Chondrocyte (in vitro differentiated cells): ENCODE measurements at places on chromosomes 6 and 20.

DNA sequence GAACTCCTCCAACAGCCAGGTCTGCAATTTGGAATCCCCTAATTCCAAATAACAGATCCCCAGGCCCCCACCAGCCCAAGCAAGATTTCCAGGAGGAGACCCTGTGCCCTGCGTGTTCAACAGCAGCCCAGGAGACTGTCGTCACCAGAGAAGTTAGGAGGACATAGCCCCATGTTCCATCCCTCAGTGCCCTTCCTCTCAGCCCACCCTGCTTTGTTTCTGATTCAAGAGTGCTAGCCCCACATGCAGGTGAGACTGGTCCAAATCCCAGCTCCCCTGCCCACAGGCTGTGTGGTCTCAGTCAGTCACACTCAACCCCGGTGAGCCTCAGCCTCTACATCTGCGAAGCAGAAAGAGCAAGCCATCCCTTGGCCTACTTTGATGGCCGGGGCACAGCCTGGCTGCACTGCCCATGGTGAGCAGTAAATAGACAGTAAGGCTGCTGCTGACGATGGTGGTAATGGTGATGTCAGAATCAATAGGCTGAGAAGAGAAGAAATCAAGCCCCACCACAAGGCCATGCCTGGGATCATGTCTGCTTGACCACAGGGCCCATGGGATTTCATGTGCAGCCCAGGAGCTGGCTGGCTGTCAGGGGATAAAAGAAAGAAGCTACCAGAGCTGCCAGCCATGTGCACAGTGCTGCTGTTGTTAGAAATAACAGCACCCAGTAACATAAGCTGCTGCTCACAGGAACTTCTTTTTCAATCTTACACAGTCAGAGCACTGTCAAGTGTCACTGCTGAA lies 51.5 kb upstream of the NXT1 start:
- no peaks in the 10 kb centered on the region for H3K4me1 ChIP-seq
- no peak for DNase-seq
- peaks cover 27% of the 10 kb centered on the region for H3K27me3 ChIP-seq
- no peaks in the 10 kb centered on the region for H3K36me3 ChIP-seq
- H3K4me3 ChIP-seq, result no peak overlapping the region

DNA sequence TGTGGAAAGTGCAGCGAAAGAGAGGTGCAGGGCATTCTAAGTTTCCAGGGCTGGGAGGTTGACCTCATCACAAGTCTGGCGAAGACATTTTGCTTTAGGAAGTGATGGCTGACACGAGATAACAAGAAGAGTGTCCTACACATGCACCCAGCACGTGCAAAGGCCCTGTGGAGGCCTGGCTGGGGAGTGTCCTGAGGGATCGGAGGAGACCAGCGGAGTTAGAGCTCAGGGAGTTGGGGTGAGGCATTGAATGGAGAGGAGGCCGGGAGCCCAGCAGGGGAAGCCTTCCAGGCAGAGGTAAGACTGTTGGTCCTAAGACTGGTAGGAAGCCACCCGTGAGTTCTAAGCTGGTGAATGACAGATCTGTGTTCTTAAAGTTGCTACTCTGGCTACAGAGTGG lies 58.4 kb downstream of the PPP1R14C start:
- no peak overlapping the region for H3K4me3 ChIP-seq
- H3K4me1 ChIP-seq, result peaks cover 16% of the 10 kb centered on the region
- no peaks in the 10 kb centered on the region for H3K36me3 ChIP-seq

- no peak for DNase-seq
- peaks cover 15% of the 10 kb centered on the region for H3K27me3 ChIP-seq
- H3K4me3 ChIP-seq, result no peak overlapping the region
- no peak overlapping the region for H3K27ac ChIP-seq
- H3K36me3 ChIP-seq, result no peaks in the 10 kb centered on the region
These were observed 127.5 kb upstream of the ESR1 start for GRCh38 chr6:151679941-151680340.

DNA sequence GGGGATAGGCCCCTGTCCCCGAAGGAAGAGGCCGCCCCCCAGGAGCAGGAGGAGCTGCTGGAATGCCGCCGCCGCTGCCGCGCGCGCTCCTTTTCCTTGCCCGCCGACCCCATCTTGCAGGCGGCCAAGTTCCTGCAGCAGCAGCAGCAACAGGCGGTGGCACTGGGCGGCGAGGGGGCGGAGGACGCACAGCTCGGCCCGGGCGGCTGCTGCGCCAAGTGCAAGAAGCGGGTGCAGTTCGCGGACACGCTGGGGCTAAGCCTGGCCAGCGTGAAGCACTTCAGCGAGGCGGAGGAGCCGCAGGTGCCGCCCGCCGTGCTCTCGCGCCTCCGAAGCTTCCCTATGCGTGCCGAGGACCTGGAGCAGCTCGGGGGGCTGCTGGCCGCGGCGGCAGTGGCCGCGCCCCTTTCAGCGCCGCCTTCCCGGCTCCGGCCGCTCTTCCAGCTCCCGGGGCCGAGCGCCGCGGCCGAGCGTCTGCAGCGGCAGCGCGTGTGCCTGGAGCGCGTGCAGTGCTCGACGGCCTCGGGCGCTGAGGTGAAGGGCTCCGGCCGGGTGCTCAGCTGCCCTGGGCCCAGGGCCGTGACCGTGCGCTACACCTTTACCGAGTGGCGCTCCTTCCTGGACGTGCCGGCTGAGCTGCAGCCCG lies 630 bp downstream of the PPP1R3G start:
- H3K27ac ChIP-seq, result no peak overlapping the region
- H3K36me3 ChIP-seq, result peaks cover 2% of the 10 kb centered on the region
- DNase-seq, result no peak
- H3K27me3 ChIP-seq, result no peaks in the 10 kb centered on the region

- H3K4me3 ChIP-seq, result no peak overlapping the region
- H3K27ac ChIP-seq, result no peak overlapping the region
- H3K4me1 ChIP-seq, result no peaks in the 10 kb centered on the region
- peaks cover 1% of the 10 kb centered on the region for H3K27me3 ChIP-seq
These were observed 131.6 kb downstream of the RFX6 start for GRCh38 chr6:117008618-117009017.

GRCh38 chr20:47700327-47700726 lies 85.0 kb downstream of the SULF2 start:
- no peaks in the 10 kb centered on the region for H3K27me3 ChIP-seq
- H3K27ac ChIP-seq, result no peak overlapping the region
- H3K4me3 ChIP-seq, result no peak overlapping the region
- peaks cover 6% of the 10 kb centered on the region for H3K36me3 ChIP-seq
- peaks cover 31% of the 10 kb centered on the region for H3K4me1 ChIP-seq

DNA sequence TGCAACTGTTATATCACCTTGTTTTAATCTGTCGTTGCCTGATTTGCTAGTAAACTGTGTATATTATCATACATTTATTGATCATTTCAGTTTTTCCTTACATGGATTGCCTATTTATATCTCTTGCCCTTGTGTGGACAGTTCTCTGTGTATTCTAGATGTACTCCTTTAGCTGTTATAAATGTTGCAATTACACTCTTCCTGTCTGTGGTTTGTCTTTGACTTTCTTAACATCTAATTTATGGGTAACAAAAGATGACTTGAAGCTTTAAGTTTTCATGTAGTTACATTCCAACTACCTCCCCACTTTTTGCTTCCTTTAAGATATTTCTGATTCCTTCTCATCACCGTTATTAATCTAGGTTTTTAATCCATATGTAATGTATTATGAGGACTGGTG lies 22.6 kb downstream of the PLCB1 start:
- no peaks in the 10 kb centered on the region for H3K27me3 ChIP-seq
- peaks cover 72% of the 10 kb centered on the region for H3K4me1 ChIP-seq
- no peaks in the 10 kb centered on the region for H3K36me3 ChIP-seq
- H3K4me3 ChIP-seq, result no peak overlapping the region

DNA sequence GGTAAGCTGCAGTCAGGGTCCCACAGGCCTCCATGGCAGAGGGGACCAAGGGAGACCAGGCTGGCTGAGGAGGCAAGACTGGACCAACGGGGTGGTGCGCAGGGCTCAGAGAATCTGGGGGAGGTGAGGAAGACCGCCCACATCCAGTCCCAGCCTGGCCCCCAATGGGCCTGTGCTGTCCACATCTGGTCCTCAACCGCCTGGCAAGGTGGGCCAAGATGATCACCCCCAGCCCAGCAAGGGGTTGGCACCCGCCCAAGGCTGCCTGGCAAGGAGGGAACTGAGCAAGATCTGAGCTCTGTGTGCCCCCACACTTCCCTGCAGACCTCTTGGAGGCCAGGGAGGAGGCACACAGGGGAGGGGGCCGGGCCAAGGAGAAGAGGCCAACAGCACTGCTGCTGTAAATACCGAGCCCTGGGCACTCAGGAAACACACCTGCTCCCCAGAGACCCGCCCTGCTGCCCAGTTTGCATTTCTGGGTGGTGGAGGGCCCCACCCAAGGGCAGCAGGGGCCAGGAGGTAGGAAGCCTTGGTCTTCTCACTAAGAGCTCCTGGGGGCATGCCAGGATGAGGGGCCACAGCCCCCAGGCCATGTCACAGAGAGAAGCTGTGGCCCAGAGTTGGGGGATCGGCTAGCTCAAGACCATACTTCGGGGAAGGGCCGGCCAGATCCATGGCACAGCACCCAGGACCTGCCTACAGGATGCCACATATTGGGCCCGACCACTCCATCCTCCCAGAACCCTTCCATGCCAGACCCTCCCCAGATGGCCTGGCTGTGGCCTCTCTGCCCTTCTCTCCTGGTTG lies 109.6 kb downstream of the ASXL1 start:
- peaks cover 4% of the 10 kb centered on the region for H3K36me3 ChIP-seq
- no peak overlapping the region for H3K4me3 ChIP-seq
- peak; percentile 90 for DNase-seq
- peak overlapping the region; percentile 70 for H3K27ac ChIP-seq
- no peaks in the 10 kb centered on the region for H3K27me3 ChIP-seq

- no peak overlapping the region for H3K4me3 ChIP-seq
- H3K27me3 ChIP-seq, result peaks cover 78% of the 10 kb centered on the region
- no peaks in the 10 kb centered on the region for H3K4me1 ChIP-seq
These were observed 10.9 kb upstream of the GLP1R start for GRCh38 chr6:39037707-39038106.

DNA sequence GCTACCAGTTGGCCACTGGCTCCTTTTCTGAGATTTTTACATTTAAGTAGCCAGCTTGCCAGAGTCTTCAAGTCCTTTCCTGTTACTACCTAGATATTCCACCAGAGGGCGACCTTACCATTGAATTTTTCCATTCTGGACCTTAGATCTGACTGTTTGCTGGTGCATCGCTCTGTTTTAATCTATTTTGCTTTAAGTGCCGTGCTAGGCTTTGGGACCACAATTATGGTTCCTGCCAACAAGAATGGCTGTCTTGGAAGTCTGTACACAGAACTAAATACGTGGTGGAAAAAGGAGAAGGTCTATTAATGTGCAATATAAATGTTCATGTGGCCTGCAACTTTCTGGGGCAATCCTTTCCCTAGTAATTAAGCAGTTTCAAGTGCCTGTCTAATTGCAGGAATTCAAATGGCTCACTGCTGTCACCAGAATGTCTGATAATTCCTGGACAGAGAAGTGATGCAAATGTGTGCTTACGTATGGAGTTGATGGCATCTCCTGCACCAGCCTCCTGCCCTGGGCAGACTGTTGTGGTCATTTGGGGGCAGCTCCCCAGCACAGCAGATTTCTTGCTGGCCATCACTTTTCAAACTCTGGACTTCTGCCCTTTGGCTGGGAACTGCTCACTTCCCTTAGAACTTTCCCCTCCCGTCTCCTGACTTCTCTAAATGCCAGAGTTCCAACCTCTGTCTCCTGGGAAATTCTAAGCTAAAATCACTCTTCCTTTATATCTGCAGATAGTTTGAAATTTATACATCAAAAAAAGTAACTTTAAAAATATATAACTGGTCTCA lies 5.6 kb upstream of the HLA-DOA start:
- H3K4me1 ChIP-seq, result no peaks in the 10 kb centered on the region
- DNase-seq, result no peak
- no peak overlapping the region for H3K27ac ChIP-seq
- H3K4me3 ChIP-seq, result no peak overlapping the region
- peaks cover 73% of the 10 kb centered on the region for H3K27me3 ChIP-seq
- peaks cover 2% of the 10 kb centered on the region for H3K36me3 ChIP-seq

DNA sequence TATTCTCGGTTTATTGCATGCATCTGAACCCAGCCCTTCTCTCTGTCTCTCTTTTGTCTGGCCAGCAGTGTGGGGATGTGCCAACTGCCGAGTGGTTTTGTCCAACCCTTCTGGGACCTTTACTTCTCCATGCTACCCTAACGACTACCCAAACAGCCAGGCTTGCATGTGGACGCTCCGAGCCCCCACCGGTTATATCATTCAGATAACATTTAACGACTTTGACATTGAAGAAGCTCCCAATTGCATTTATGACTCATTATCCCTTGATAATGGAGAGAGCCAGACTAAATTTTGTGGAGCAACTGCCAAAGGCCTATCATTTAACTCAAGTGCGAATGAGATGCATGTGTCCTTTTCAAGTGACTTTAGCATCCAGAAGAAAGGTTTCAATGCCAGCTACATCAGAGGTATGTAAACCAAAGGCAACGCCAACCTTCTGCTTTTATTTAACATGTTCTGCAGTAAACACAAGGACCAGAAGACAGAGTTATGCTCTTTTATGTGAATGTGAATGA lies 65.8 kb downstream of the ADGRG6 start:
- H3K36me3 ChIP-seq, result no peaks in the 10 kb centered on the region
- no peak for DNase-seq
- no peak overlapping the region for H3K27ac ChIP-seq
- H3K4me3 ChIP-seq, result no peak overlapping the region

- H3K4me1 ChIP-seq, result no peaks in the 10 kb centered on the region
- no peak overlapping the region for H3K4me3 ChIP-seq
- no peak overlapping the region for H3K27ac ChIP-seq
- DNase-seq, result no peak
- H3K36me3 ChIP-seq, result peaks cover 2% of the 10 kb centered on the region
- H3K27me3 ChIP-seq, result no peaks in the 10 kb centered on the region
These were observed 48.3 kb downstream of the ECT2L start for GRCh38 chr6:138844192-138844591.

- H3K4me3 ChIP-seq, result no peak overlapping the region
- H3K27me3 ChIP-seq, result peaks cover 24% of the 10 kb centered on the region
- H3K4me1 ChIP-seq, result no peaks in the 10 kb centered on the region
- H3K36me3 ChIP-seq, result no peaks in the 10 kb centered on the region
- DNase-seq, result no peak
These were observed 8.8 kb downstream of the DEFB129 start for GRCh38 chr20:235891-236290.

DNA sequence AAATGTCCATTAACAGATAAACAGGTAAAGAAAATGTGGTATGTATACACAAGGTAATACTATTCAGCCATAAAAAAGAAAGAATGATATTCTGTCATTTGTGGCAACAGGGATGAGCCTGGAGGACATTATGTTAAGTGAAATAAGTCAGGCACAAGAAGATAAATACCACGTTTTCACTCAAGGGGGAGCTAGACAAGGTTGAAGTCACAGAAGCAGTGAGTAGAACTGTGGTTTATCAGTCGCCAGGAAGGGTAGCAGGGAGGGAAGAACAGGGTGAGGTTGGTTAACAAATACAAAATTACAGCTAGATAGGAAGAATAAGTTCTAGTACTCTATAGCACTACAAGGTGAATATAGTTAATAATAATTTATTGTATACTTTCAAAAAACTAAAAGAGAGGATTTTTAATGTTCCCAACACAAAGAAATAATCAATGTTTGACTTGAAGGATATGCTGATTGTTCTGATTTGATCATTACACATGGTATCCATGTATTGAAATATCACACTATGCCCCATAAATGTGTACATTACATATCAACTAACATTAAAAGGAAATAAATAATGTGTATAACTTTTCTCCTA lies 21.1 kb downstream of the RTN4IP1 start:
- no peak overlapping the region for H3K27ac ChIP-seq
- H3K27me3 ChIP-seq, result no peaks in the 10 kb centered on the region
- H3K4me3 ChIP-seq, result no peak overlapping the region
- H3K36me3 ChIP-seq, result peaks cover 3% of the 10 kb centered on the region
- no peak for DNase-seq

- no peak overlapping the region for H3K4me3 ChIP-seq
- peaks cover 28% of the 10 kb centered on the region for H3K36me3 ChIP-seq
- peaks cover 6% of the 10 kb centered on the region for H3K4me1 ChIP-seq
These were observed 512.9 kb downstream of the UTRN start for GRCh38 chr6:144797881-144798589.

GRCh38 chr6:85186546-85187175 lies 263.2 kb upstream of the NT5E start:
- no peak overlapping the region for H3K27ac ChIP-seq
- H3K27me3 ChIP-seq, result no peaks in the 10 kb centered on the region
- peaks cover 6% of the 10 kb centered on the region for H3K4me1 ChIP-seq
- DNase-seq, result no peak
